Right hindlimb (tissue), 1 donor: ENCODE measurements at places on chromosomes 13 and 19.

DNA sequence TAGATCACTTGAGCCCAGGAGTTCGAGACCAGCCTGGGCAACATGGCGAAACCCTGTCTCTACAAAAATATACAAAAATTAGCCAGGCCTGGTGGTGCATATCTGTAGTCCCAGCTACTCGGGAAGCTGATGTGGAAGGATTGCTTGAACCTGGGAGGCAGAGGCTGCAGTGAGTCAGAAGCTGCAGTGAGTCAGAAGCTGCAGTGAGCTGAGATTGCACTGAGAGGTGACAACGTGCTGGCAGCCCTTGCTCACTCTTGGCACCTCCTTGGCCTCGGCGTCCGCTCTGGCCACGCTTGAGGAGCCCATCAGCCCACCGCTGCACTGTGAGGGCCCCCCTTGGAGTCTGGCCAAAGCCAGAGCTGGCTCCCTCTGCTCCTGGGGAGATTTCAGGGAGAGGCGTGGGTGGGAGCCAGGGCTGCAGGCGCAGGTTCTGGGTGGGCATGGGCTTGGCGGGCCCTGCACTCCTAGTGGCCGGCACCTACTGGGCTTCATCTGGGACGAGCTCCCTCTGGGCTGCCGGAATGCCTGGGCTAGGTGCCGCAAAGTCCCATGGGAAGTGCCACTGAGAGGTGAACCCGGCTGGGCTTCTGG is 39.5 kb upstream of the RPL21 start:
- no peak for DNase-seq

DNA sequence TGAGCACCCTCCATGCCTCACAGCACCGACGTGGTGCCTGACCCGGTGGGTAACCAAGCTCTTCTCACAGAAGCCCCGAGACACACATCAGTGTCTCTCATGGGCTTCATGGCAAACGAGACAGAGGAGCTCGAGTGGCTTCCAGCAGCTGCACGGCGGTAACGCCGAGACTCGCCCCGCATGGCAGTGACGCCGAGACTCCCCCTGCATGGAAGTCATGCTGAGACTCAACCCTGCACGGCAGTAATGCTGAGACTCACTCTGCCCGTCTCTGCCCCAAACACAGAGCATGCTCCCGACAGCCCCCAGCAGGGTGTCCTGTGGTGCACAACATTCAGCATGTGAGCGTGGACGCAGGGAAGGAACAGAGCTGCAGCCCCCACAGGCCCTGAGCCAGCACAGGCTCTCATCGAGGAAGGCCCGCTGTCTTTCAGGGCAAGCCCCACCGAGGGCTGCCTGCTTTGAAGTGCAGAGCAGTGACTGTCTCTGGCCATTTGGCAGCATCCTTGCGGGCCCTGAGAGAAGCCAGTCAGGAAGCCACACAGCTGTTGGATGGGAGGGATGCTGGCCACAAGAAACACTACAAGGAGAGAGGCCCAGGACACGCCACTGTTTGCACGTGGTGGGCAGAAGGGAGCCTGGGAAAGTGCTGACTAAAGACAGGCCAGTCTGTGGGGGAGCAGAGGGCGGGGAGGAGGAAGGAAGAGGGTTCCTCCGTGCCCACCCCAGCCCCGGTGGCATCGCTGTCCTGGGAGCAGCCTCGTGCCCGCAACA is 9.5 kb downstream of the GAS6 start:
- DNase-seq: peak; percentile 56

DNA sequence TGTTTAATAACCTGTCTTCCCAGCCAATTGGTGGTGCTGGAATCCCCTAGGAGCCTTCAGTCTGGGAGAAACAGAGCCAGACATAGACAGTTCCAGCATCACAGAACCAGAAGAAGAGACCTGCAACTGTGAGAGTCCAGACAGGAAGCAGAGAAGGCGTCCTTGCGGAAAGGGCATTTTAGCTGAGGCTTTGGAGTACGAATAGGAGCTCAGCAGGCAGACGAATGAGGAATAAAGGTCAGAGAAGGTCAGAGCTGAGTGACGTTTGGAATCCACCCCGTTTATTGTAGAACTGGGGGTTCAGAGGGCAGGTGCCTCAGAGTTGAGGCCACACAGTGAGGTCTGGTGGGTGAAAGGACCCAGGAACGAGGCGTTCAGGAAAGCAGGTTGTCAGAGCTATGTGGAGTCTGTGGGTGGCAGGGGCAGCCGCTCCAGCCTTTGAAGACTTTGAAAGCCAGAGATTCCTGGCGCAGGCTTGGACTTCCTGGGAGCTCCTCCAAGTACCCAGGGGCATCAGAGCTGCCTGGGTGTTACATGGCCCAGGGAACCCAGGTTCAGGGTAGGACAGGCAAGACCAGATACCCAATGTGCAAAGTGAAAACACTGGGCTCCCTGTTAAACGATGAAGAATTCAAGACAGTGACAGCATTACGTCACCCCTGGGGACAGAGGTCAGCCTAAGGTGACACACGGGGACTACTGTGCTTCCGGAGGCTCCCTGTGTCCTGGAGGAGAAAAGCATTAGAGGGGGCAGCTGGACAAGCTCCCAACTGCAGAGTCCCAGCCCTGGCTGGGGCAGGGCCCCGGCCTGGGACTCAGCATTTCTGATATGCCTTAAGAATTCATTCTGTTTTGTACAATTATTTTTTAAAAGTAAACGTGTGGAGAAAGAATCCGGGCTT is 5.5 kb downstream of the ARRDC2 start:
- no peak for DNase-seq

GRCh38 chr19:29381353-29382203 is 144.2 kb upstream of the VSTM2B start:
- peak; percentile 6 for DNase-seq

DNA sequence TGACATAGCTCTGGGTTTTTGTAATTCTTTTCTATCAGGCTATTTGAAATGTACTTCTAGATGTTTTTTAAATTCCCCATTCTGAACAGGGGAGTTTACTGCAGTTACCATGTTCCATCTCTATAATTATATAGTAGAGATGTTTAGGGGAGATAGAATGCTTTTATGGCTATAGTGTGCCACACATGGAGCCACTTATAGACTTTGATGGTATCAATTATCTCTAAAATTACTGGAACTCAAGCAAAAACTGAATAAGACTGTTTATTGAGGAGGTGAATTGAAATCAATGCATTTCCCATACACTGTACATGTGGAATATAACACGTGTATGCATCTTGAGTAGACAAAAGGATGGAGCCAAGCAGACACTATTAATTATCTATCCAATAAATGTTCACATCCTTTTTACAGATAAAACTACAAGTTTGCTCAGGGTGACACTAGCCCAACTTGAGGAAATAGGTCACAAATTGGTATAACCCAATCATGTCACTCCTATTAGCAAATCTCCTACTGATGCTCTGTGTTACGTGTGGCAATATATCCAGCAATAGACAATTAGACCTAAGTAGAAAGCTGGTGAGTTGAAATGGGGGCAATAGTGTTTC is 1882.6 kb downstream of the PCDH9 start:
- DNase-seq: no peak

DNA sequence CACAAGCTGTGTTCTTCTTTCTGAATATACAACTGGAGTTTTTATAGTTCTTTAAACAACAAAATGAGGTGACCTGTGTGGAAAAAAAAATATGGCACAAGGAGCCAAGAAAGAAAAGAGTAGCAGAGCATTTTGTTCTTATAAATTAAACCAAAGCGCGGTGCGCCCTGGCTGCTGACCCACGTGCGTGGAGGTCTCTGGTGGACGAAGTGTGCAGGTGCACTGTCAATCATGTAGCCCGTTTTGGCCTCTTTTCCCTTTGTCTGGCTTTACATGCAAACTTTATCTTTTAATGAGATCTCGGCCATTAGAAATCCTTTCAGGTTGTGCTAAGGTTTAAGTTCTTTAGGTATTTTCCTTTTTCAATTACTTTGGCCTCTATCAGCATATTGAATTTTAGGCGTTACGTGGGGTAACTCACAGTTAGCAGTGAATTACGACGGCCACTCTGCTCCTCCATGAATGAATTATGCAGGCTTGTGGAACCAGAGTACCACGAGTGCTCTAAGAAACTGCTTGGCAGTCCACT is 443.9 kb upstream of the SLC10A2 start:
- no peak for DNase-seq

DNA sequence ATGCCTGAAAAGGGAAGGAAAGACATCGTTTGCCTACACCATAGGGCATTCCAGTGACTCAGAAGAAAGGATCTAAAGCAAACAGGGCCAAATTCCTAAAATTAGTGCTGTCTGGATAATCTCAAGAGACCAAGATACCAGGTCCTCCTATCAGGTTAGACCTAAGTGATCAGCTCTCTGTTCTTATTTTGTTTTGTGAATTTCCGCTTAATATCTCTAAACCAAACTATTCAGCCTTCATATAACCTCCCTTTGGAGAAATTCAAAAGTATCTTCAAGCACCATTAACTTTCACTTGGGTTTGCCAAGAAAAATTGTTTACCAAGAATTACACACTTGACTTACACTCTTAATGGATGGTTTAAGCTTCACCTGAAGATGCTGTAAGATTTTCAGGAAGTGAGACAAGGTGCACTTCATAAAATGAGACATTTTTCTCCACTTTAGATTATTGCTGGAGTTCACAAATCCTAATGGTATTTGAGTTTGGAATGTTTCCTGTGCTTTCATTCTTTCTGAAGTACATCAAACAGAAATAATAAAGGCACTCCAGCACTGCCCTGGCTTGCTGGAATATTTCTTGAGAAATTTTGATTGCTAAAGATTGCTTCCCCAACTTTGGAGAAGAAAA is 376.1 kb downstream of the LMO7 start:
- no peak for DNase-seq

DNA sequence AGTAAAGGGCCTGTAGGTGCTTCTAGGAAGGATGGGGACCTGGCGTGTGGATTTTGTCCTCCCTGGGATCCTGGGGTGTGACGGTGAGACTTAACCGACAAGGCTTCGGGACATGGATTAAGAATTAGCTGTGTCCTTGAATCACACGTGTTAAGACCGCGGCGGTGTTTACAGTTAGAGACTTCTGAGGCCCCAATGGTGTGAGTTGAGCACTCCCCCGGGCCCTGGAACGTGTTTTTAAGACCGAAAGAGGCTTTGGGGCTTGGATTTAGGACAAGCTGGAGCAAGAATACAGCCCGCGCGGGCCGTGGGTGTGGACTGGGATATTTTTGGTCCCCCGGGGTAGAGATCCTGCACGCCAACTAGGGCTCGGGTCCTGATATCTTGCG is 1.2 kb upstream of the SLC27A1 start:
- DNase-seq: no peak

GRCh38 chr19:47210689-47211316 is 20.2 kb downstream of the BBC3 start:
- peak; percentile 80 for DNase-seq

DNA sequence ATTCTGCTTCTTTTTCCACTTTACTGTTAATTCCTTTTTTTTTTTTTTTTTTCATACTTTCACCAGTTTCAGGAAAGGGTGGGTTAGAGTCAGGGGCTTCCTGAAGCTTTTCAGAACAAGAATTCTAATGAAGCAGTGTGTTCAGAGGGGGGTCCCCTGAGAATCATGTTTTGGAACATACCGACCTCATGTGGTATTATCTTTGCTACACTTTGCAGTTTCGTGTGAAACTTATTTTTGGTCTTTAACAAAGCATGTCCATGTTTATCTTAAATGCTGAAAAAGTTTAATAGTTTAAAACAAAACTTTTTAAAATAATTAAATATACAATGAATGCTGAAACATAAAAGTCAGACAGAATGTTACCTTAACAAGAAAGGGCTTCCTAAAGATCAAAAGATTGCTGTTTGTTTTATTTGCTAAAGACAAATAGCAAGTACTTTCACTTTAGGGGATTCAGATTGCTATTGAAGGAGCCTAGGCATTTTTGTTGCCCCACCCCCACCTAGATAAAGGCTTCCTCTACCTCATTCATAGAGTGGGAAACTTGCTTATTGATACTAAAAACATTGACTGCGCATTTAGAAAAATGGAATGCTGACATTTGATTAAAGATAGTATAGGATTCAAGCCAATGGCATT is 21.1 kb upstream of the POMP start:
- DNase-seq: no peak

DNA sequence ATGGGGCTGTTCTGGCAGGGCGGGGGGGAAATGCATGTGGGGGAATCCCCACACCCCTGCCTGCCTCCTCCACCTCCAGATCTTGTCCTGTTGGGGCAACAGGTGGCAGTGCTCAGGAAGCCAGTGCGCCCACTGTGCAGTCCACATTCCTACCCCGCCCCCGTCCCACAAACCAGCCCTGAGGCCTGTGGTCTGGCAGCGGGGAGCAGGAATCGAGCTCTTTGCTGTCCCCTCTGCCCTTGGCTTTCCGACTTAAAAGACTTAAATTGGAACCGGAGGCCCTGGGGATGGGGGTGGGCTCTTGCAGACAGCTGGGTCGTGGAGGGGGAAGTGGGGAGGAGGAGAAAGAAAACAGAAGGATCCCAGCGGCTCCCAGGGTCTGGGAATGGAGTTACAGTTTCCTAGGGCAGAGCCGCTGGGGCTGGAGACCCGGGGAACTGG is 4.3 kb downstream of the NANOS3 start:
- no peak for DNase-seq

- DNase-seq: peak; percentile 93
Measured at GRCh38 chr19:1855040-1855827, 7.0 kb upstream of the REXO1 start.

- DNase-seq: peak; percentile 79
Measured at GRCh38 chr19:46451352-46451751, 20.0 kb downstream of the PNMA8A start.

DNA sequence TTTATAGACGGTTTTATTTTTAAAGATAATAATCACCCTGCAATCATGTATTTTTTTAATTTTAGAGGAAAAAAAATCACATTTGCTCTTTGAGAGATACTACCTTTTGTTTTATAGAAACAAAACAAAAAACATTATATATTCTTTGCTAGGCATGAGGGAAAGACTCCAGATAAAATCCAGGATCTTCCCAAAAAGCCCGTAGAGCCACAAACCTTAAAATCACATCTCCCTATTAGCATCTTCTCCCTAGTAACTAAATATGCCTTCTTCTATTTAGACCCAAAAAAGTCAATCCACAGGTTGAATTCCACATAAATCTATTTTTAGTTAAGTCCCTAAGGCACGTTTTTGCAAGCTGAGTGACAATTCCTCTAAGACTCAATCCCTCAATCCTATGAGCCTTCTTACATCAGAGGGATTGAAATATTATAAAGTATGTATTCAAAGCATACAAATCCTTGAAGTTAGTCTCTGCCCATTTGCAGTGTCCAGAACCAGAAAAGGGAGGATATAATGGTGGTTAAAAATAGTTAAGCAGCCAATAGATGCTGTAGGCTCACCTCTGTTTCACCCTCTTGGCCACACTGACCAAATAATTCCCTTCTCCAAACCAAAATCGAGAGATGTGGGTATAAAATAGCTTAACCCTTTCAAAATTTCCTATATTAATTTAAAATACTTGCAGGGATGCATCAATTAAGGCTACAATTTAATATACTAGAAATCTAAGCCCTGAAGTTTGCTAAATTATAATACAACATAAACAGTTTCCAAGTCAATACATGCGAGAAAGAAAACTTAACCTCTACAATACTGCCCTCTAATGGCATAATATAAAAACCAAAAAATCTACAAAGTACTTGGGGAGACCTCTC is 64.0 kb downstream of the SERP2 start:
- DNase-seq: no peak
